ENCODE measurements at places on chromosomes 16 and 17.

- no peaks in the 10 kb centered on the region for H3K4me1 ChIP-seq
- no peaks in the 10 kb centered on the region for H3K36me3 ChIP-seq
- no peak overlapping the region for H3K4me3 ChIP-seq
- H3K27me3 ChIP-seq: no peaks in the 10 kb centered on the region
These were observed 22.2 kb upstream of the AKAP1 start for GRCh38 chr17:57062865-57063264.

DNA sequence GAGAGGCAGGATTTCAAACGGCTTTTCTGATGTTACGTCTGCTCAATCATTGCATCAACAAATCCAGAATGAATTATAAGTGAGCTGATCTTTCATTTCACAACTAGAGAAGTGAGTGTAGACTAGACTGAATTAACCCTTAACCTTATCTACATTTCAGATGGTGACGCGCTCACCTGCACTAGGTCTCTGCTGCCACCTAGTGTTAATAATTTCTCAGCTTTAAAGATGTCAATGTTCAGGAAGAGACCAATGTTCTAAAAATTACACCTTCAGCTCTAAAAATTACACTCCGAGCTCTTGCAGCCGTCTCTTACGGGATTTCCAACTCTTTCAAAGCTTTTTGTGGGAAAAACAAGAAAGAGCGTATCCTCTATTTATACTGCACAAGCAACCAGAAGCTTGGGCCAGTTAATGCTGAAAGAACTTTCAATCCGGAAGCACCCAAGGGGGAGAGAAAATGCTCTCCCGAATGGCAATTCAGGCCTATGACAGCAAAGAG lies 88.2 kb upstream of the FA2H start:
- no peak overlapping the region for H3K27ac ChIP-seq
- H3K36me3 ChIP-seq: no peaks in the 10 kb centered on the region
- no peaks in the 10 kb centered on the region for H3K27me3 ChIP-seq
- no peak overlapping the region for H3K4me3 ChIP-seq

DNA sequence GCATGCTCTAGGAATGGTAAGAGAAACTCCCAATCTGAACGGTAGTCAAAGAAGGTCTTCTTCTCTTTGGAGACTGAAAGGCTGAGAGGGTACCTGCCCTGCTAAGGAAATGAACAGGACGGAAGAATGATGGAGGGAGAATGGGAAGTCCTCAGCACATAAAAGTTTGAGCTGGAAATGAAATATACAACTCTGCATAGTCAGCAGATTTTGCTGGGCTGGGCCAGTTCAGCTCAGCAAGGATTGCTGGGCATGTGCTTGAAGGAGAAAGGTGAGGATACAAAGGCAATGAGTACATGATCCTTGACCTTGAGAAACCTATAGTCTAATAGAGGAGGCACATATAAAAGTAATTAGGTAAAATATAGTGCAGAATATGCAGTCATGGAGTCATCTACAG lies 669.3 kb downstream of the MAF start:
- DNase-seq: no peak
- H3K27me3 ChIP-seq: no peaks in the 10 kb centered on the region
- H3K27ac ChIP-seq: no peak overlapping the region
- H3K4me3 ChIP-seq: no peak overlapping the region

GRCh38 chr17:50093246-50093645 lies 1.9 kb upstream of the PDK2 start:
- no peak overlapping the region for H3K4me3 ChIP-seq
- H3K27me3 ChIP-seq: no peaks in the 10 kb centered on the region
- no peak for DNase-seq
- peaks cover 18% of the 10 kb centered on the region for H3K4me1 ChIP-seq
- H3K27ac ChIP-seq: no peak overlapping the region

DNA sequence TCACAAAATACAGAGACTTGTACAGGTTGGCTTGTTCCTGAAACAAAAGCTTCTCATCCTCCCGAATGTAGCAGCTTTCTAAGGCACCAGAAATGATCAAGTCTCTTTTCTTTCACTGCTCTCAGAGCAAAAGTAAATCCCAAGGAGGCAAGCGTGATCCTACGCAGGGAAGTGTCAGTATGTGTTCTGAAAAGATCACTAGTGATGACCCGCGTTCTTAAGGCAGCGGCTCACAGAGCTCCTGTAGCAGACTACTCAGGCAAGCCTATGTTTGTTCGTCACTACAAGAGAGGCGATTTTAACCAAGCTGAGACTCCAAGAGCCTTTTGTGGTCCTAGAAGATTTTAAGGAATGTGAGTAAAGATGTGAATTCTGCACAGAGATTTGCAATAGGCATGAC lies 34.5 kb downstream of the WIPI1 start:
- no peaks in the 10 kb centered on the region for H3K4me1 ChIP-seq
- no peaks in the 10 kb centered on the region for H3K27me3 ChIP-seq
- no peak overlapping the region for H3K27ac ChIP-seq
- H3K4me3 ChIP-seq: no peak overlapping the region
- no peaks in the 10 kb centered on the region for H3K36me3 ChIP-seq
- no peak for DNase-seq

DNA sequence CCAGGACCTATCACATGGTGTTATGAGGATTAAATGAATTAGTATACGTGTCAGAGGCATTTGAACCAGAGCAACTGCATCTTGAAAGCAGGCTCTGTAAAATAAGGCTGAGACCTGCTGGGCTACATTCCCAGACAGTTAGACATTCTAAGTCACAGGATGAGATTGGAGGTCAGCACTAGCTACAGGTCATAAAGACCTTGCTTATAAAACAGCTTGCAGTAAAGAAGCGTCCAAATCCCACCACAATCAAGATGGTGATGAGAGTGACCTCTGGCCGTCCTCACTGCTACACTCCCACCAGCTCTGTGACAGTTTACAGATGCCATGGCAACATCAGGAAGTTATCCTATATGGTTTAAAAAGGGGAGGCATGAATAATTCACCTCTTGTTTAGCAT lies 71.8 kb downstream of the IRF8 start:
- H3K4me3 ChIP-seq: no peak overlapping the region
- no peak for DNase-seq
- no peaks in the 10 kb centered on the region for H3K4me1 ChIP-seq
- H3K27me3 ChIP-seq: peaks cover 49% of the 10 kb centered on the region
- no peaks in the 10 kb centered on the region for H3K36me3 ChIP-seq

- H3K27me3 ChIP-seq: no peaks in the 10 kb centered on the region
- H3K4me3 ChIP-seq: no peak overlapping the region
- DNase-seq: no peak
- H3K36me3 ChIP-seq: peaks cover 4% of the 10 kb centered on the region
- peak overlapping the region; percentile 76 for H3K27ac ChIP-seq
These were observed 101.6 kb downstream of the MSI2 start for GRCh38 chr17:57357830-57358430.

GRCh38 chr17:427327-427726 lies 74.7 kb upstream of the RPH3AL start:
- no peaks in the 10 kb centered on the region for H3K36me3 ChIP-seq
- no peak overlapping the region for H3K27ac ChIP-seq
- no peaks in the 10 kb centered on the region for H3K27me3 ChIP-seq
- DNase-seq: no peak

GRCh38 chr16:22664132-22664531 lies 149.8 kb upstream of the HS3ST2 start:
- no peaks in the 10 kb centered on the region for H3K4me1 ChIP-seq
- H3K27me3 ChIP-seq: no peaks in the 10 kb centered on the region
- no peaks in the 10 kb centered on the region for H3K36me3 ChIP-seq
- no peak for DNase-seq
- no peak overlapping the region for H3K27ac ChIP-seq
- H3K4me3 ChIP-seq: no peak overlapping the region

GRCh38 chr17:62048262-62048661 lies 16.8 kb downstream of the MED13 start:
- no peak overlapping the region for H3K4me3 ChIP-seq
- H3K4me1 ChIP-seq: no peaks in the 10 kb centered on the region
- H3K27me3 ChIP-seq: no peaks in the 10 kb centered on the region
- H3K27ac ChIP-seq: no peak overlapping the region
- DNase-seq: no peak
- H3K36me3 ChIP-seq: peaks cover 16% of the 10 kb centered on the region

DNA sequence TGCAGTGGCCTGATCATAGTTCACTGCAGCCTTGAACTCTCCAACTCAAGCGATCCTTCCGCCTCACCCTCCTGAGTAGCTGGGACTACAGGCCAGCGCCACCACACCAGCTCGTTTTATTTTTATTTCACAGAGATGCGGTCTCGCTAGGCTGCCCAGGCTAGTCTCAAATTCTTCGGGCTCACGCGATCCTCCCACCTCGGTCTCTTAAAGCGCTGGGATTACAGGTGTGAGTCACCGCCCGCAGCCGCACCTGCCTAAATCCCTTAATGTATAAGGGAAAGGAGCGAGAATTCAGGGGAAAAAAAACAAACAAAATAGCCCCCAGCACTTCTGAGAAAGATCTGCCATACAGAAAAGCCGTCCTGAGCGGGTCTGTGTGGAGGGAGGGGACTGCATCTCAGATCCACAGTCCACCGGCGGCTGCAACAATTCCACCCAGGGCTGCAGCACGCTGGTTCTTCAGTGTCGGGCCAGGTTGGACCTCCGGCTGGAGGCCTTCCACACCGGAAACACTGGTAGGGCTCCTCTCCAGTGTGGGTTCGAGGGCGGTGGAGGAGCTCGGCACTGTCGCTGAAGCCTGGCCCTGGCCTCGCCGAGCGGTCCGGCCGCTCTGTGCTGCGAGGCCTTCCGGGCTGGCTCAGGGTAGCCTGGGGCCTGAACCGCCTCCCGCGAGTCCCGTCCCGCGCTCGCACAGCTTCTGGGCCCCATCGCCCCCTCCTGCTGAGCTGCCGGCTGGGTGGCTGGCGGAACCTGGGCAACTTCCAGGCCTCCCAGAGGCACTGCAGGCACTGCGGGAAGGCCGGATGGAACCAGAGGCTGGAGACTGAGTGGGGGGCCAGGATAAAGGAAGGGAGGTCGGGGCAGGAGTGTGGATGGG lies 7.0 kb downstream of the ZNF843 start:
- no peak overlapping the region for H3K27ac ChIP-seq
- no peaks in the 10 kb centered on the region for H3K36me3 ChIP-seq
- H3K4me3 ChIP-seq: no peak overlapping the region
- DNase-seq: no peak

GRCh38 chr16:5790512-5790911 lies 692.9 kb upstream of the EEF2KMT start:
- no peak overlapping the region for H3K27ac ChIP-seq
- H3K27me3 ChIP-seq: no peaks in the 10 kb centered on the region
- no peaks in the 10 kb centered on the region for H3K4me1 ChIP-seq
- no peak overlapping the region for H3K4me3 ChIP-seq
- H3K36me3 ChIP-seq: no peaks in the 10 kb centered on the region

DNA sequence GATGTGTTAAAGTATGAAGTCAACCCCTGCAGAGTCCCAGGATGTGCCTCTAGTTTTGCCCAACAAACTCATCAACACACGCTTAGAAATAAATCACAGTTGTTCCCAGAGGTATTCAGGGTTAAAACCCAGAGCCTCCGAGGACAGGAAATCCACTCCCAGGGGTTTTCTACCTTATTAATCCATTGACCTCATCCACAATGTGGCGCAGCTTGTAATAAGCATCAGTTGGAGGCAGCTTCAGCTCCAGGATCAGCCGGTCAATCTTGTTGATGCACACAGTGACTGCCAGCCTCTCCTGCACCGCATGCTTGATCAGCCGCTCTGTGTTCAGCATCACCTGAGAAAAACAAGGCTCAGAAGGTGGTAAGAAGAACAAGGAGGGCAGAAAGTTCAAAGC lies 23.5 kb downstream of the EFTUD2 start:
- no peaks in the 10 kb centered on the region for H3K27me3 ChIP-seq
- H3K36me3 ChIP-seq: peaks cover 75% of the 10 kb centered on the region
- H3K27ac ChIP-seq: no peak overlapping the region
- DNase-seq: no peak
- no peak overlapping the region for H3K4me3 ChIP-seq
- no peaks in the 10 kb centered on the region for H3K4me1 ChIP-seq

DNA sequence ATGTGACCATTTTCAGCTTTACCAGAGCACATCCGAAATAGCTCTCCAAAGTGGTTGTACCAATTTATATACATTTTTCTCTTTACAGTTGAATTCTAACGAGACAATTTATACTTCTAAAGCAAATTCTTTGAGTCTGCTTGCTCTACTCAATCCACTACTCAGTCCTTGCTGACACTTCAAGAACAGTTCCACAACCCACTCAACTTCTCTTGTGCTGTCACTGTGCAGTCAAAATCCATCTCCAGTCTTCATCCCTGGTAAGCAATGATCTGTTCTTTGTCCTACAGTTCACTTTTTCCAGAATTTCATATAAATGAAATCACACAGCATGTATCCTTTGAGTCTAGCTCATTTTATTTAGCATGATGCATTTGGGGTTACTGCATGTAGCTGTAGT lies 30.6 kb downstream of the NETO2 start:
- no peak for DNase-seq
- no peak overlapping the region for H3K27ac ChIP-seq
- H3K4me3 ChIP-seq: no peak overlapping the region

DNA sequence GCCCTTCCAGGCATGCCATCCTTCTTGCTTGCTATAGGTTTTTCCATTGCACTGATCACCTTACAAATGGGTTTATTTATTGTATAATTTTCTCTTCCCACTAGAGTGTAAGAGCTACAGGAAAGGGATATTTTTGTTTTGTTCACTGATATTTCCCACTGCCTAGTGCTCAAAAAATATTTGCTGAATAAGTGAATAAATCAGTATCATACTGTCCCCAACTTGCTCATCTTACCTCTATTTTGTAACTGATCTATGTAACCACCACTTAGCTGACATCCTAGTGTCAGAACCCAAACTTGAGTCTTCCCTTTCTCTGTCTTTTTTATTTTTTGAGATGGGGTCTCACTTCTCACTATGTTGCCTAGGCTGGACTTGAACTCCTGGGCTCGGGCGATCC lies 87.6 kb upstream of the TBC1D3K start:
- H3K4me1 ChIP-seq: no peaks in the 10 kb centered on the region
- H3K36me3 ChIP-seq: no peaks in the 10 kb centered on the region
- H3K27me3 ChIP-seq: no peaks in the 10 kb centered on the region
- no peak overlapping the region for H3K4me3 ChIP-seq

DNA sequence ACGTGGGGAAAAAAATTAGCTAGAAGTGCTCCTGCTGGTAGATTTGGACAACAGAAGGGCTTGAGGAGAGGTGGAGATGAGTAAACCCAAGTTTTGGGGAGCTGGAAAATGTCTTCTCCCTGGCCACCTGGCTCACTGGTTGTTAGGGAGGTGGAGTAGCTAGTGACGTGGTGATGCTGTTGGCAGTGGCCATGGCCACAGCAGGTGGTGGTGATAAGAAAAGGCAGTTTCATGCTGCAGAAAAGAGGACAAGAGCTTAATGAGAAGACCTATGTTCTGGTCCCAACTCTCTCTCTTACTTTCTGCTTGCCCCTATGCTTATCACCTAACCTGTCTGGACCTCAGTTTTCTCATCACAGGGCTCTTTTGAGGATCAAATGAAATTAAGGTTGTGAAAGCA lies 223.5 kb upstream of the N4BP1 start:
- DNase-seq: no peak
- H3K36me3 ChIP-seq: no peaks in the 10 kb centered on the region
- H3K4me1 ChIP-seq: no peaks in the 10 kb centered on the region
- no peak overlapping the region for H3K27ac ChIP-seq
- H3K4me3 ChIP-seq: no peak overlapping the region

GRCh38 chr16:69836257-69836656 lies 74.1 kb downstream of the WWP2 start:
- H3K27ac ChIP-seq: no peak overlapping the region
- H3K4me1 ChIP-seq: no peaks in the 10 kb centered on the region
- peaks cover 6% of the 10 kb centered on the region for H3K36me3 ChIP-seq
- no peak overlapping the region for H3K4me3 ChIP-seq

GRCh38 chr17:17241656-17242055 lies 4.7 kb upstream of the FLCN start:
- H3K4me1 ChIP-seq: no peaks in the 10 kb centered on the region
- no peak for DNase-seq
- H3K27ac ChIP-seq: no peak overlapping the region
- no peaks in the 10 kb centered on the region for H3K27me3 ChIP-seq
- no peak overlapping the region for H3K4me3 ChIP-seq
